Mesendoderm (in vitro differentiated cells): ENCODE measurements at places on chromosomes 3 and 15.

GRCh38 chr3:191350396-191351090 lies 20.2 kb upstream of the UTS2B start:
- no peaks in the 10 kb centered on the region for H3K27me3 ChIP-seq
- no peak for DNase-seq
- no peak overlapping the region for H3K4me3 ChIP-seq
- no peaks in the 10 kb centered on the region for H3K4me1 ChIP-seq
- H3K36me3 ChIP-seq: no peaks in the 10 kb centered on the region
- no peak overlapping the region for H3K27ac ChIP-seq

DNA sequence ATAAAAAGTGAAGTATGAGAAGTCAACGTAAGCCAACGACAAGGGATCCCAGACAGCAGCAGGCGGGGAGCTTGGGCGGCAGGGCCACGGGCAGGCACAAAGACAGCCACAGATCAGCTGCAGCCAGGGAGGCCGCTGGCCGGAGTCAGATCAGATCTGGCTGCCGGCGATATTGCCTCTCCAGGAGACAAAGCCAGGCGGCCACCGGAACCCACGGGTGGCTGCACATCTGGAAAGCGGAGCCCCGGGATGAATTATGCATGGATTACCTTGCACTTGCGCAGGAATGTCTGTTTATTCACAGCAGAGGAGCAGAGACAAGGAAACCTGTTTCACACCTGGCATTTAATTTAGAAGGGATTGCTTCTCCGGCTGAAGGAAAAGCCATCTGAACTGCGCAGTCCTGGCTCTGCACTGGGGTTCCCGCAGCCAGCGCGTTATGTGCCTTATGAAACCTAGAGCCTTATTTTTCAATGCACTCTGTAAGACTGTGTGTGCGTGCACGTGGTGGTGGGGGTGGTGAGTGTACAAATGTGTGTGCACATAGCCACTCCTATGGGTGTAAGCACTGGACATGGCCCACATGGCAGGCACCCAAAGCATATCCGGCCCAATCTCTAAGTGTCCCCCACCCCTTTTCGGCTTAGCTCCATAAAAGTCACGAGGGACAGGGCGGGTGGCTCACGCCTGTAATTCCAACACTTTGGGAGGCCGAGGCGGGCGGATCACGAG lies 427.8 kb upstream of the MCTP2 start:
- H3K36me3 ChIP-seq: no peaks in the 10 kb centered on the region
- H3K27me3 ChIP-seq: no peaks in the 10 kb centered on the region
- DNase-seq: no peak
- H3K4me3 ChIP-seq: no peak overlapping the region

GRCh38 chr15:41484937-41485625 lies 8.6 kb upstream of the ITPKA start:
- H3K4me3 ChIP-seq: no peak overlapping the region
- H3K4me1 ChIP-seq: no peaks in the 10 kb centered on the region
- H3K27me3 ChIP-seq: no peaks in the 10 kb centered on the region
- H3K36me3 ChIP-seq: peaks cover 10% of the 10 kb centered on the region
- H3K27ac ChIP-seq: no peak overlapping the region

DNA sequence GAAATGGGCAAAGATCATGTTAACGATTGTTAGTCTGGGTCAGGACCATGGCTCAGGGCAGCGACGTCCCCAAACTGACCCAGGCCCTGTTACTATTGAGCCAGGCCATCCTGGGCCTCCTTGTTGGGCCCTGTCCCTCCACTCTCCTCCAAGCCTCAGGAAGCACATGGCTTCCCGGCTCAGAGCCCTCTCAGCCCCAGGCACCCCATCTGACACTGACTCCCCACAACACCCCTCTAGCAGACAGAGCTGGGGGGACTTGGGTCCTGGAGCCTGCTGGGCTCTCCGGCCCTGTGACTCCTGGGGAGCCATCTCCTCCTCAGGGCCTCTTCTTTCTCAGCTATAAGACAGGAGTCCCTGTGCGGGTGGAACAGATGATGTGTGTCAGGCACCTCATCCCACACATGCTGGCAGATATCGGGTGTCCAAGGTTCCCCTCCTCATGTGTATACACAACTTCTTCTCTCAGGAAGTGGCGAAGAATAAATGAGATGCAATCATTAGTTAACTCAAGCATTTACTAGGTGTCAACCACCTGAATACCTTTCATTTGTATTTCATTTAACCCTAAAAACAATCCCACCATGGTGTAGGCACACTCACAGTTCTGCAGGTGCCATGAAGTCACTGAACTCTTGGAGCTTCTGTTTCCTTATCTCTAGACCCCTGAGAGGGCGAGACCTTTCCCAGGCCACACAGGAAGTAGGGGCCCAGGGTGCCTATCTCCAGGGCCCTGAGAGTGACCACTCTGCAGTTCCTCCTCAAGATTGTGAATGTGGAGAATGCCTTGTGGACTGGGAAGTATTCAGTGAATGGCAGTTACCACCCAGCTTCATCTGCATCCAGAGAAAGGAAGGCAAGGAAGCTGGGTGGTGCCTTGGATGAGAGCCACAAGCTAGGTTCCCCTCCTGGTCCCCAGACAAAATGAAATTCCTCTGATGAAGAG lies 282.5 kb upstream of the TLE3 start:
- DNase-seq: peak; percentile 37
- H3K27me3 ChIP-seq: no peaks in the 10 kb centered on the region
- H3K4me3 ChIP-seq: no peak overlapping the region
- no peaks in the 10 kb centered on the region for H3K4me1 ChIP-seq

DNA sequence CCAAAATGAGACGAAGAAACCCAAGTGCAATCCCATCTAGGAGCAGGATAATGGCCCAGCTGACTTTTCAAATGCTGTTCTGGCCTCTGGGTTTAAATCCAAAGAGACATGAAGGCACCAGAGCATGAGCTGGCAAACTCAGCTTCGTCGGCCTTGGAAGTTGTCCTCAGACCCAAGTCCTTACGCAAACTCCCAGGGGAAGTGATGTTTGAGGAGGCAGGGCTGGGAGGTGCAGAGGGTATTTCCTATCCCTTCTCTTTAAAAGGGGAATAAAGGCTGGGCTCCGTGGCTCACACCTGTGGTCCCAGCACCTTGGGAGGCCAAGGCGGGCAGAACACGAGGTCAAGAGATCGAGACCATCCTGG lies 68.9 kb upstream of the HERC1 start:
- no peaks in the 10 kb centered on the region for H3K36me3 ChIP-seq
- H3K27ac ChIP-seq: no peak overlapping the region
- no peaks in the 10 kb centered on the region for H3K27me3 ChIP-seq
- DNase-seq: no peak
- H3K4me1 ChIP-seq: no peaks in the 10 kb centered on the region
- H3K4me3 ChIP-seq: no peak overlapping the region

DNA sequence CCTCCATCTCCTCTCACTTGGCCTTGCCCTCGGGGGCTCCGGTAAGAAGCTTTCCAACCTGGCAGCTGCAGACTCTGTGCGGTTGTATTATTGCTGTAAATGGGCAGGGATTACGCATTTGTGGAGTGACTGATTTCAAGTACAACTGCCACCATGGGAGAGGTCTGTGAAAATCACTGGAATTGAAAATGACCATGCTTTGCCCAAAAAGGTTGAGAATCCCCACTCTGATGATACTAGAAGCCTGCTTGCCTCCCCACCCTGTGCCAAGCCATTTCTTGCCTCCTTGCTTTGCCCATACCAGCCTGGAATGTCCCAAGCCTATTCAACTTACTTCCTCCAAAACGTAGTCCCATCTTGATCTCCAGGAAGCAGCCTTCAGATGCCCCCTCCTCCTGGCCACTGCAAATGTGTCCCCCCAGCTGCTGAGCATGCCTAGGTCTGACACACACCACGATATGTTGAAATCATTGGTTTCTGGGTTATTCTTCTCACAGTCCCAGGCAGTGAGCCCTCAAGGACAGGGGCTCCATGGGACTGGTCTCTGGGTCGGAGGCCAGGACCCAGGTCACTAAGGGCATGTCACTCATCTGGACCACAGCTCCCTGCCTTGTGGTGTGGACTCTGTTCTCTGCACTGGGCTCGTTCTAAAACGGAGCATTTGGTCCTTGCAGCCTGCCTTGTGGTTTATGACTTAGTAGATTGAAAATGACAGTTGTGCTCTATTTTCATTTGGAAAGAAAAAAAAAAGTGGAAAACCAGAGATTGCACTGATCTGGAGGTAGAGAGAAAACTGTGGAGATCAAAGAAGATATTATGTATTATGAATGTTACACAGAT lies 42.9 kb downstream of the SMAD3 start:
- peaks cover 28% of the 10 kb centered on the region for H3K4me1 ChIP-seq
- H3K36me3 ChIP-seq: no peaks in the 10 kb centered on the region
- no peak overlapping the region for H3K4me3 ChIP-seq

DNA sequence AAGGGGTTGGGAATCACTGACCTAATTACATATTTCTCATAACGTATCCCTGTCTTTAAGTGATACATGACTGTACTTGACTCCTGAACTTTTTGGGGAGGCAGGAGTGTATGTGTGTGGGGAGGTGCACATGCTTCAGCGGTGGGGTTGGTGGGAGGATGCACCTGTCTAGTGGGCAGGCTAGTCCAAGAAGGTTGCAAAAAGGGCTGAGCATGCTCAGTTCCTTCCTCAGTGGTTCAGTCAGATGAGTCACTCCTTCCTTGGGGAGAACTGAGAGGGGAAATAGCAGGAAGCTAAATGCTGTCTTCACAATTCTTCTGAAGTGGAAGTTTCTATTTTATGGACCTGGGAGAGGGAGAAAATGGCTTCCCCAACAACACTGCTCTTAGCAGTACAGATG lies 24.6 kb upstream of the AP4E1 start:
- no peaks in the 10 kb centered on the region for H3K36me3 ChIP-seq
- no peak overlapping the region for H3K27ac ChIP-seq
- no peaks in the 10 kb centered on the region for H3K4me1 ChIP-seq
- no peak overlapping the region for H3K4me3 ChIP-seq
- no peaks in the 10 kb centered on the region for H3K27me3 ChIP-seq

GRCh38 chr3:67808906-67809305 lies 154.5 kb upstream of the SUCLG2 start:
- no peaks in the 10 kb centered on the region for H3K4me1 ChIP-seq
- H3K4me3 ChIP-seq: no peak overlapping the region
- no peaks in the 10 kb centered on the region for H3K27me3 ChIP-seq
- DNase-seq: no peak
- H3K27ac ChIP-seq: no peak overlapping the region
- H3K36me3 ChIP-seq: no peaks in the 10 kb centered on the region

- H3K27me3 ChIP-seq: no peaks in the 10 kb centered on the region
- no peaks in the 10 kb centered on the region for H3K36me3 ChIP-seq
- H3K27ac ChIP-seq: no peak within 1 kb of the TSS
- peak; percentile 33 for DNase-seq
Observed at GRCh38 chr3:119660474-119661440, at the start of gene POPDC2. POPDC2 (minus strand) TSS chr3:119660589; CDS start chr3:119660423, 166 bp downstream.

DNA sequence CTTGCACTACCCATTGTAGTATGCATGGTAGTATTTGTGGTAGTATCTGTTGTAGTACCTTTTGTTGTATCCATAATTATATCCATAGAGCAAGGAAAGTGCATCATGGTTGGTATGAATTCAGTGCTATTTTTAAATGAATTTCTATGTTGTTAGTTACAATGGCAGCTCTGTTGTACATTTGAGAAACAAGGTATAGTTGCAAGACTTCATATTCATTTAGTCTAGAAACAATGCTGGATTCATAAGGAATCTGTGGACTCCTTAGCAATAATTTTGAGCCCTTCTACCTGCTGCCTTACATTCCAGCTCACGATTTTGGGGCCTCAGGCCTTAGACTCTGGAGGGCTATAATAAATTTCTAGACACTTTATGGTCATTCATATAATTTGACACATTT lies 141.8 kb downstream of the FAM43A start:
- no peaks in the 10 kb centered on the region for H3K36me3 ChIP-seq
- no peaks in the 10 kb centered on the region for H3K27me3 ChIP-seq
- no peak for DNase-seq
- H3K27ac ChIP-seq: no peak overlapping the region

DNA sequence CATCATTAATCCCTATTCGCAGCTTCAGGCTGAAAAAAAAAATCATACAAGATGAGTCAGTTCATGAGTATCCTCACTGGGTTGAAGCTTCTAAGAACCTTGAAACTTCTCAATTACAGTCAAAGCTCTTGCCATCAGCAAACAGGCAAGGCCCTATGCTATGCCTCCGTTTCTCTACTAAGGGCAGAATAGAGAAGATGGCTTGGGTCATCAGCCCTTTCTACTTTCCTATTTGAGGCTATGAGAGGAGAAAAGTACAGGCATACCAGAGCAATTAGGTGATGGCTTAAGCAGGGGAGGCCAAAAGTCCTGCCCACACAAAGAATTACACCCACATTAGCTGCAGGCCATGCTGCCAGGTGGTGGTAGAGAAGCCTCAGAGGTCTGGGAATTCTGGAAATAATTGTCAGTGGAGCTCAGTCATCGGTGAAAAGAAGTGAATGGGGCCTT lies 89.0 kb downstream of the MRPL46 start:
- DNase-seq: no peak
- H3K36me3 ChIP-seq: no peaks in the 10 kb centered on the region
- no peak overlapping the region for H3K27ac ChIP-seq
- peaks cover 2% of the 10 kb centered on the region for H3K4me1 ChIP-seq
- no peak overlapping the region for H3K4me3 ChIP-seq

DNA sequence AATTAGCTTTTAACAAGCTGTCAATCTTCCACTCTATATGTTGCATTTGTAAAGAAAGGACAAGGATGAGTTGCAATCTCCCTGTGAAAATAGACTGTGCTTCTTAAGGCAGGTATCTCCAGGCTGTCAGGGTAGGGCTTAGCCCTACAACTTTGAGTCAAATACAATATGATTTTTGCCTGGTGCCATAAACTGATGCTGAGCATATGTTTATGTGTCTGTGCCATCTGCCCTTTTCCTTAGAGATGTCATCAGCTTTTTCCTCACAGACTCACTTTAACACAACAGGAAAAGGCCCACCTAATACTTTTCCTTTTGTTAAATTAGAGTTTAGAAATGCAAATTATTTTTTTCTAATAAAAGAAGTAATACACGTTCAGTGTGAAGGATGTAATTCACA lies 548.3 kb downstream of the NLGN1 start:
- H3K27me3 ChIP-seq: no peaks in the 10 kb centered on the region
- DNase-seq: no peak
- no peaks in the 10 kb centered on the region for H3K36me3 ChIP-seq

DNA sequence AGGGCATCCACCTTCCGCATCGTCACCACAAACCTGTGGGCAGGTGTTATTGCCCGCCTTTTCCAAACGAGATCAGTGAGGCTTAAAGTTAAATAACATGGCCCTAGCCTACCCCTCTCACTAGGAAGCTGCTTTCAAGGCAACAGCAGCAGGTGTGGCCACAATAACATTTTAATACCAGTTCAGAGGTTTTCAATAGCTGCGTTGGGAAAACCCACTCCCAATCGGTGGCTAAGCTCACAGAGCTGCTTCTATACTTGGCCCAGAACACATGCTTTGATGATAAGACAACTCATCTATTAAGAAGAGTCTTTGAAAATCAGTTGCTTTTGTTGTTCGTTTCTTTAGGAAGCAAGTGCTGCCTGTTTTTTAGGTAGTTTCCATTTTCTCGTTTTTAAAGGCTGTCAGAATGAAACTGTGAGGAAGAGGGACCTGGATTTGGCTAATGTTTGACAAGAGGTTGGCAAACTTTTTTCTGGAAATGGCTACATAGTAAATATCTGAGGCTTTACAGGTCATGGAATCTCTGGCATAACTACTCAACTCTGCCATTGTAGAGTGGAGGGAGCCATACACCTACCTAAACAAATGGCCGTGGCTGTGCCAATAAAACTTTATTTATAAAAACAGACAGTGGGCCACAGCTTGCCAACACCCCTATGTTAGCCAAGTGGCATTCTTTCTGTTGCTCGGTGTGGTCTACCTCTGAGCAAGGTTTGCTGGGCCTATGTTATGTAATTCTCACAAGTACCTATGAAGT lies 179.6 kb downstream of the FEZF2 start:
- no peak overlapping the region for H3K27ac ChIP-seq
- no peaks in the 10 kb centered on the region for H3K4me1 ChIP-seq
- no peak for DNase-seq
- H3K4me3 ChIP-seq: no peak overlapping the region
